ENCODE measurements at places on chromosomes 4 and X.

DNA sequence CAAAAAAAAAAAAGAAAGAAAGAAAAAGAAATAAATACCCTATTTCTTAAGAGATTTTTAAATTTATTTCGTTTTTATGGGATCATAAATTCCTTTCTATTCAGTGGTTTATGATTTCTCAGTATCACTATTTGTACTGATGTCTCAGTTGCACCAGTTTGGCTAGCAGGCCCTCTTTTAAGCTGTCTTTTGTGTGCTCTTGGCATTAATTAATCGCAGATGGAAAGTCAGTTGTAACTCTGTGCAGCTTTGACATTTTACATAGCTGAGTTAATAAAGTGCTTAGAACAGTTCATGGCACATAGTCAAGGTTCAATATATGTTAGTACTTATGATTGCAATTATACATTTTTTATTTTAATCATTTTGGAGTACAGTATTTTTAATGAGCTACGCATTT is 123.7 kb upstream of the NUDT6 start:
- H3K27me3 ChIP-seq = no peaks in the 10 kb centered on the region
- peaks cover 13% of the 10 kb centered on the region for H3K36me3 ChIP-seq
- H3K27ac ChIP-seq = no peak overlapping the region

DNA sequence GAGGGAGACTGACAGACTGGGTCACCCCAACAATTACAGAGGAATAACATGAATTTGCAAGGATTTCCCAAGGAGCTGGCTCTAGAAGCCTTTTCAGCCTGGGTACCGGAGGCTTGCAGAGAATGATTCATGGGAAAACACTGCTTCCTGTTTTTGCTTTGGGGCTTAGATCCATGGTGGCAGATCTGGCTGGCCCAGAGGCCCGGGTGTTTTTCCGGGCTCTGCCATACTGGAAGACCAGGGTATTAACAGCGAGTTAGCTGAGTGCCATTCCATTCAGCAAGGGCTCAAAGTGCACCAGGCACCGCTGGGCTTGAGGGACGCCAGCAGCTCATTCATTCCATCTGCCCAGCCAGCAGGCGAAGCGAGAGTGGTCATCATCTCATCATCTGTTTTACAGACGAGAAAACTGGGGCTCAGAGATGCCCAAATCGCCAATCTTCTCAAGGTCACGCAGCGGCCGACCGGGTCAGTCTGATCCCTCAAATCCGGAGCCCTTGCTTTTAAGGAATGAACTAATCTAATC is 1.3 kb downstream of the WDR1 start:
- no peaks in the 10 kb centered on the region for H3K27me3 ChIP-seq
- H3K4me3 ChIP-seq = peak overlapping the region; percentile 91
- peaks cover 39% of the 10 kb centered on the region for H3K36me3 ChIP-seq
- H3K27ac ChIP-seq = no peak overlapping the region
- no peak for DNase-seq

GRCh38 chr4:99403380-99404184 is 31.6 kb downstream of the ADH7 start:
- H3K27ac ChIP-seq = no peak overlapping the region
- peaks cover 4% of the 10 kb centered on the region for H3K4me1 ChIP-seq
- H3K4me3 ChIP-seq = no peak overlapping the region
- no peak for DNase-seq
- H3K36me3 ChIP-seq = no peaks in the 10 kb centered on the region

GRCh38 chr4:7055111-7055989 is 12.2 kb downstream of the TADA2B start:
- no peaks in the 10 kb centered on the region for H3K4me1 ChIP-seq
- peaks cover 39% of the 10 kb centered on the region for H3K36me3 ChIP-seq
- H3K27me3 ChIP-seq = no peaks in the 10 kb centered on the region
- no peak overlapping the region for H3K27ac ChIP-seq
- no peak overlapping the region for H3K4me3 ChIP-seq
- DNase-seq = no peak

DNA sequence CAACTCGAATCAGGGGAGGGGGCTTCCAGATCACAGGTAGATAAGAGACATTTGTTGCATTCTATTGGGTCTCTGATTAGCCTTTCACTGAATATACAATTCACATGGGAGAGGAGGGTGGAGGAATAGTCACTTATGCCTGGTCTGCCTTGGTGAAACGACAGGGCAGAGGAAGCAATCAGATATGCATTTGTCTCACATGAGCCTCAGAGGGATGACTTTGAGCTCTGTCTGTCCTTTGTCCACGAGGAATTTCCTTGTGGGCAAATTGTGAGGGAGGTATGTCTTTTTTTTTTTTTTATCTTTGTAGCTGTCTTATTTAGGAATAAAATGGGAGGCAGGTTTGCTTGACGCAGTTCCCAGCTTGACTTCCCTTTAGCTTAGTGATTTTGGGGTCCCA is 28.5 kb upstream of the TMSB4X start:
- no peaks in the 10 kb centered on the region for H3K27me3 ChIP-seq
- no peak for DNase-seq

DNA sequence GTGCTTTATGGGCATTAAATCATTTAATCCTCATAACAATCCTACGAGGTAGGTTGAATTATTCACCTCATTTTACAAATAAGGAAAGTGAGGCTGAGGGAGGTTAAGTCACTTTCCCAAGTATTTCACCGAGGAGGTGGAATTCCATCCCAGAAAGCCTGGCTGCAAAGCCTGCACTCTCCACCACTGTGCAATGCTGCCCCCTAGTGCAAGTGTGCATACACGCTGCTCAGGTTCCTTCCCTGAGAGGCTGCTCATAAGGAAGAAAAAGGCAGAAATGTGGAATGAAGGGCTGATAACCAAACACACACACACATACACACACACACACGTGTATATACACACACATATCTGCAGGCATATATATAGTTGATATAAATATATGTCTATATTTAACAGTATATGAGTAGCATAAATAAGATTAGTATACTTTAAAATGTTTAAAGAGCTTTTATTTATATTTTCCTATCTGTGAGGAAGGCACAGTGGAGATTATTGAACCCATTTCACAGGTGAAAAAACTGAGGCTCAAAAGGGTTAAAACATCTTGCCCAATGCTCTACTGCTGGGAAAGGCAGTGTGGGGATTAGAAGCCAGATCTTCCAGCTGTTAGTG is 714.5 kb upstream of the TENM3 start:
- H3K27ac ChIP-seq = no peak overlapping the region
- peak; percentile 67 for DNase-seq
- no peak overlapping the region for H3K4me3 ChIP-seq
- no peaks in the 10 kb centered on the region for H3K4me1 ChIP-seq
- no peaks in the 10 kb centered on the region for H3K36me3 ChIP-seq
- no peaks in the 10 kb centered on the region for H3K27me3 ChIP-seq

- H3K4me1 ChIP-seq = no peaks in the 10 kb centered on the region
- H3K27me3 ChIP-seq = no peaks in the 10 kb centered on the region
- peak; percentile 82 for DNase-seq
Observed at GRCh38 chr4:8410641-8411271, 29.8 kb downstream of the ACOX3 start.

- H3K4me3 ChIP-seq = no peak overlapping the region
- no peaks in the 10 kb centered on the region for H3K4me1 ChIP-seq
- no peak overlapping the region for H3K27ac ChIP-seq
- DNase-seq = no peak
- H3K27me3 ChIP-seq = no peaks in the 10 kb centered on the region
Observed at GRCh38 chrX:63525491-63525890, 174.4 kb upstream of the SPIN4 start.

- H3K4me1 ChIP-seq = no peaks in the 10 kb centered on the region
- no peak overlapping the region for H3K4me3 ChIP-seq
- H3K36me3 ChIP-seq = no peaks in the 10 kb centered on the region
- DNase-seq = no peak
- no peak overlapping the region for H3K27ac ChIP-seq
- no peaks in the 10 kb centered on the region for H3K27me3 ChIP-seq
Observed at GRCh38 chr4:81454948-81455347, 16.8 kb downstream of the RASGEF1B start.

DNA sequence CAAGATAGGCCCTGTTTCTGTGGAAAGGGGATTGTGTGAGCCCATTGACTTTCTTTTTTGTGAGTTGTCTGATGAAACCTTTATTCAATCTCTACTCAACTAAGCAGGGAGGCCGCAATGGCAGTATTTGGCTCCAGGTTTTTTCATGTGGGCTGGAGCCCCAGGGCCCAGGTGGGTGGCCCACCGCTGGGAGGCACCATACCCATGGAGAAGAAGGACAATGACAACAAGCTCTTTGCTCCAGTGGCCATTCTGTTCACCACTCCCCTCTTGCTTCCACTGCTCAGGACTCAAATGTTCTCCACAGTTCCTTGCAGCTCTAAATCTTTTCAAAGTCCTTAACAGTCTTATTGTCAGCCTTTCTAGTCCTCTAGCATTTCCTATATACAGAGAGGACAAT is 54.1 kb downstream of the HOPX start:
- H3K36me3 ChIP-seq = no peaks in the 10 kb centered on the region
- no peaks in the 10 kb centered on the region for H3K4me1 ChIP-seq
- no peaks in the 10 kb centered on the region for H3K27me3 ChIP-seq
- H3K4me3 ChIP-seq = no peak overlapping the region
- DNase-seq = no peak

Data from SJCRH30 (cell line).